ENCODE measurements at places on chromosomes 1 and 21.

DNA sequence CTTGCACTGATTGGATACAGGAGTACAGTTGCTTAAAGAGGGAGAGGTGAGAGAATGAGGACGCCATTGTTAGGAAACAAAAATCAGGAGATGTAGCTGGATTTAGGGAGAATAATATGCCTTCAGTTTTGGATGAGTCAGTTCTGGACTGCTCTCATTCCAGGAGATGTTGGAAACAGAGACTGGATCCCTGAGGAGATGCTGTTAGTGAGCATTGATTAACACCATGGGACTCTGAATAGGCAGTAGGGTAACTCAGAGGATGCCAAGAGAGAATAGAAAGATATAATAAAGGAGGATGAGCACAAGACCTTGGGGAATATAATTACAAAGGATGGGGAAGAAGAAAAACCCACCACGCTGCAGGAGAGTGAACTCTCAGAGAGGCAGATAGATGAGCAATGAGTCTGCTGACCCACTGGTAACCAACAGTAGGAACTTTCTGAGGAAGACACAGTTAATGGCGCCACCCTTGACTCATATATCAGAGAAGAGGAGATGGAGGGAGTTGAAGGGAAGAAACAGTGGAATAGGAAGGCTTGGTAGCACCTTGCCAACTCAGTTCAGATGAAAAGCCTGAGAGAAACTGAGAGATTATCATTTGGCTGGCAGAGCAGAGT is 10.5 kb downstream of the KCNJ15 start:
- no peak for DNase-seq

DNA sequence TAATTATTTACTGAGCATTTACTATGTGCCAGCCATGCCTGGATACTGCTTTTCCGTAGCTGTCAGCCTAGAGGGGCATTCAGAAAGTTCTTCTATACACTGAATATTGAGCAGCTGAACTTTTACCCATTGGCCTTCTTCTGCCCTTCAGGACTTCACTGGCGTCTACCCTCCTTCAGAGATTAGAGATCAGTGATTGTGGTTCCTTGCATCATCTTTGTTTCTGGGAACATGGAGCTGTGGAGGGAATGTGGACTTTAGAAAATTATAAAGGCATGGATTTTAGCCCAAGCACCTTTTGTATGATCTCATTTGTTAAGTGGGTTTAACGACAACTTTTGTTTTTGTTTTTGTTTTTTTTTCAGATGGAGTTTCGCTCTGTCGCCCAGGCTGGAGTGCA is 58.7 kb upstream of the POU3F1 start:
- DNase-seq = no peak

- peak; percentile 26 for DNase-seq
These were observed 335.8 kb downstream of the CAMTA1 start for GRCh38 chr1:7120863-7121621.

- no peak for DNase-seq
These were observed 8.6 kb upstream of the EEIG2 start for GRCh38 chr1:108551137-108551862.

DNA sequence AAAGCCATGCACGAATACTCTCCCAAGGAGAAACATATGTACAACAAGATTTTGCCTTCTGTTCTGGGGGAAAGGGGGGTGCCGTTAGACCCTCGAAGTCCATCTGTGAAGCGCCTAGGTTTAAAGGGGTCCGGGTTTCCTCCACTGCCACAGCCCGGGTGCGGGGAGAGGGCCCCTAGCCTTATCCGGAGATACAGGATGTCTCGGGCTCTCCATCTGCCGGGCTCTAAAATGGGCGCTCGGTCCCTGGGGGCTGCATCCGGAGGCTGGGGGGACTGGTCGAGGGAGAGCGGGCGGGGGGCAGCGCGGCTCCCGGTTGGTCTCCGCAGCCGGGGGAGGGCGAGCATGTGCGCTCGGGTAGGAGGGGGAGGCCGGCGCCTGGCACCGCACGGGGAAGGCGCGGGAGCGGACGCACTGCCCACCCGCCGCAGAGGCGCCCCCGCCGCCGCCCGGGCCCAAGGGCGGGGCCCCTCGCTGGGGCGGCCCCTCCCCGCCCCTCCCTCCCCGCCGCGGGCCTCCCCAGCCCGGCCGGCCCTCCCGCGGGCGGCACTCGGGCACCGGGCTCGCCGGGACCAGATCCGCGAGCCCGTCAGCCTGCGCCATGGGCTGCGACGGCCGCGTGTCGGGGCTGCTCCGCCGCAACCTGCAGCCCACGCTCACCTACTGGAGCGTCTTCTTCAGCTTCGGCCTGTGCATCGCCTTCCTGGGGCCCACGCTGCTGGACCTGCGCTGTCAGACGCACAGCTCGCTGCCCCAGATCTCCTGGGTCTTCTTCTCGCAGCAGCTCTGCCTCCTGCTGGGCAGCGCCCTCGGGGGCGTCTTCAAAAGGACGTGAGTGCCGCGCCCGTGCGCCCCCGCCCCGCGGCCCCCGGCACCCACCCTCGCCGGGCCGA is 63.1 kb downstream of the ELK4 start:
- DNase-seq = peak; percentile 51

DNA sequence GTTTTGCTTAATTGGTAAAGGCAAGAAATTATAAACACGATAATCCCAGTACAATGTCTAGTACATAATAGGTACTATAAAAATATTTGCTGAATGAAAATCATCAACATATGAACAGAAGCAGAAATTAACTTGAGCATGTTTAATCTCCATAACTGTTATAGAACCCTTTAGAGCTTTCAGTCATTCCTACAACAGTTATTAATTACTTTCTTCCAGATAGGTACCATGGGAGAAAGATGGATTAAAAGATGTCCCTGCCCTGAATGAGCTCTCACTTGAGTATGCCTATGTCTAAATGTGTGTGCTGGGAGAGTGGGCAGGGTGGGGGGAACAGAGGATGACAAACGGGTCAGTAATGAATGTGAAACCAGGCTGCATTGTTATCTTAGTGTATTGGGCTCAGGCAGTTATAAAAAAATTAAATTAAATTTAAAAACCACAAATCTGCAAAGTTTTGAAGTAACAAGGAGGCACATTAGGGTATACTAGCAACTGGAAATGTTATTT is 2.4 kb downstream of the EPS15 start:
- no peak for DNase-seq

GRCh38 chr1:21165646-21166045 is 11.1 kb downstream of the EIF4G3 start:
- DNase-seq = no peak

DNA sequence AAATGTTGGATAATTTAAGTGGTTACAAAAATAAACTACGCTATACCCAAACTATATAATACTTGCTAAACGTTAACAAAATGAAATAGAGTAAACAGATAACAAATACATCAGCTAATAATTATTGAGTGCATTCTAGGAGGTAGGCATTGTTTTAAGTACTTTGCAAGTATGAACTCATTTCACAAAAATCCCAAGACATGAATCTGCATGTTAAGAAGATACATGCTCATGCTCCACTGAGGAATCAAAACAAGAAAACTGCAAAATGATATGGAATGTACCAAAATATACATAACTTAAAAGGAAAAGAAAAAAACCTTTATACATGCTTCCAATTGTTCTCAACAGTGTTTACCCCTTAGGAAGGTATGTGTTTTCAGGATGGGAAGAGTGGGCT is 2.5 kb downstream of the FRRS1 start:
- no peak for DNase-seq

- no peak for DNase-seq
These were observed 18.6 kb downstream of the DISP1 start for GRCh38 chr1:222833356-222833876.

- DNase-seq = no peak
These were observed 44.8 kb downstream of the USP25 start for GRCh38 chr21:15774590-15774989.

GRCh38 chr1:202329891-202330290 is 11.8 kb downstream of the UBE2T start:
- DNase-seq = no peak

DNA sequence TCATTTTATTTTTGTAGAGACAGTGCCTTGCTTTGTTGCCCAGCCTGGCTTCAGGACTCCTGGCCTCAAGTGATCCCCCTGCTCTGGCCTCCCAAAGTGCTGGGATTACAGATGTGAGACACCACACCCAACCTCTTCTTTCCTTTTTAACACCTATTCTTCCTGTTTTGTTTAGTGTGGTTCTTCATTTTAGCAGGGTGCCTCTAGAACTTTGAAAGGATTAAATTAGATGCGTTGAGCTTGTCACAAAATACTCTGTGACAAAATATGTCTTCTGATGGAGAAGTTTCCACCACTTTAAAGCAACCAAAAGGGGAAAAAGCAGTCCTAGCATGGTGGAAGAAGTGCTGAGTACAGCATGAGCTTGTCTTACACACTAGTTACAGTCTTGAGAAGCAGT is 42.0 kb downstream of the CDC14A start:
- DNase-seq = no peak

DNA sequence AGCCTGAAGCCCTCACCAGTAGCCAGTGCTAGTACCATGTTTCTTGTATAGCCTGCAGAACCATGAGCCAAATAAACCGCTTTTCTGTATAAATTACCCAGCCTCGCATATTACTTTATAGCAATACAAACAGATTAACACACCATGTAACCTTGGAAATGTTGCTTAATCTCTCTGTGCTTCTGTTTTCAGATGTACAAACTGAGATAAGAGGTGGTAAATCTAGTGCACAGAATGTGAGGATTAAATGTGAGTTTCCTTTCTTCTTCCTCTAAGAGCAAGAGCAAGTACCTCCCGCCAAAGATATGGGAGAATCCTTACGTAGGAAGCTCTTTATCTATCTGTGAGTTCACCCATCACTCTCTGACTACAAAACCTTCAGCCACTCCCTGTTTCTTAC is 128.4 kb downstream of the HIVEP3 start:
- no peak for DNase-seq

DNA sequence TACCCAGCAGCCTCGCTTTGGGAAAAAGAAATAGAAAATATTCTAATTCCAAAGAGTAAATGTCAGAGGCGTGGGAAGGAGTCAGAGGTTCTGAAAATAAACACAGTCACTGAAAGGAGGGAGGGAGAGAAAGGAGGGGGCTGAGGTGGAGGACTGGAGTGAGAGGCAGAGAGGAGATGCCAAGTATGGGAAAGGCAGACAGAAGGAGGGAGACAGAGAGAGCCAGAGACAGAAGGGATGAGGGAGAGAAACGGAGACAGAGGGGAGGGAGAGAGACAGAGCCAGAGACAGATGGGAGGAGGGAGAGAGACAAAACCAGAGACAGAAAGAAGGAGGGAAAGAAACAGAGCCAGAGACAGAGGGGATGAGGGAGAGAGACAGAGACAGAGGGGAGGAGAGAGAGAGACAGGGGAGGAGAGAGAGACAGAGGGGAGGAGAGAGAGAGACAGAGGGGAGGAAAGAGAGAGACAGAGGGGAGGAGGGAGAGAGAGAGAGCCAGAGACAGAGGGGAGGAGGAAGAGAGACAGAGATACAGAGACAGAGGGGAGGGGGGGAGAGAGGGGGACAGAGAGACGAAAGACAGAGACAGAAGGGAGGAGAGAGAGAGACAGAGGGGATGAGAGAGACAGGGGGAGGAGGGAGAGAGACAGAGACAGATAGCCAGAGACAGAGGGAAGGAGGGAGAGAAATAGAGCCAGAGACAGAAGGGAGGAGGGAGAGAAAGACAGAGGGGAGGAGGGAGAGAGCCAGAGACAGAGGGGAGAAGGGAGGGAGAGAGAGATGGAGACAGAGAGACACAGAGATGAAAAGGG is 525.5 kb downstream of the MATN1 start:
- no peak for DNase-seq

DNA sequence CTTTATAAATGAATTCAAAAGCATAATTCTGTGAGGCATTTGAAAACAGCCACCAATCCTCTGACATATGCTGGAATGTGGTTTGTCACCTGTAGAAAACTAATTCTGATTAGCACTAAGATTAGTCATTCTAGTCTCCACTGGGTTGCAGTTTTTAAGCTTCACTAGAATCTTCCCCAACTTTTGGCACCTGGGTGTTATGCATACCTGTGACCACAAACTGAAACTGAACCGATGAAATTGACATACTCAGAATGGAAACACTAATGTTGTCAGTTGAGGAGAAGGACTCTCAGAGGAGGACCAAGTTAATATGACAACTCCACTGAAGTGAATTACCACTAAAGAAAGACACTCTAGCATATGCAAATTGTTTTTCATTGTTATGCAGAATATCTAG is 285.8 kb upstream of the NEGR1 start:
- no peak for DNase-seq

GRCh38 chr1:234069760-234070159 is 165.3 kb downstream of the SLC35F3 start:
- no peak for DNase-seq

DNA sequence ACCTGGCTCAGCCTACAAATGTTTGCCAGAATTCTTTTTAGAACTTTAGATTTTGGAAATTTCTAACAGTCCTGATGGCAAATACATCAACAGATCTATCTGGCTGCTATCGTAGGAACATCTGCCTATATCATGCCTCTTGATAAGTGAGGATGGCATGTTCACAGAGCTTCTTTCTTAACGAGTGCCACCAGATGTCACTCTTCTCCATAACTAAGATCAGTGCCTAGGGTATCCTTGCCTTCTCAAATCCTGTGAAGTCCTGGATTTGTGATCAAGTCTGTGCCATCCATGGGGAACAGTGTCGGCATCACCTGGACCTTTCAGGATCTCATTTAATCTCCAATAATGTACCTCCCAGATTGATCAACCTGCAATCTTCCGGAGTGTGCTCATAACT is 36.5 kb upstream of the CD5L start:
- DNase-seq = peak; percentile 46

- DNase-seq = no peak
These were observed 37.5 kb upstream of the RCAN3 start for GRCh38 chr1:24465099-24465498.
